ENCODE measurements at places on chromosomes 3 and 15. TPM values are rescaled to one million over a fixed set of nuclear protein-coding genes. Genes with fewer than 3 reads are reported as not detected.

The SCN11A gene
- total RNA-seq, result 0.61 TPM

The AADACL2 gene
- total RNA-seq, result not detected

The SLC9C1 gene
- total RNA-seq, result 0.15 TPM

The PCLAF gene
- 40.4 TPM for total RNA-seq

The DNASE1L3 gene
- total RNA-seq, result 2.2 TPM

The FBXW12 gene
- total RNA-seq, result not detected

The NEK10 gene
- total RNA-seq, result 0.88 TPM

The RBPMS2 gene
- 1.3 TPM for total RNA-seq

The ZCWPW2 gene
- 0.32 TPM for total RNA-seq

The WDR72 gene
- total RNA-seq, result 0.42 TPM

The TJP1 gene
- 47.2 TPM for total RNA-seq

The GPR27 gene
- 0.61 TPM for total RNA-seq

The ASB7 gene
- total RNA-seq, result 17.8 TPM

The MEF2A gene
- total RNA-seq, result 36.8 TPM

The GLDN gene
- 3.7 TPM for total RNA-seq

- no peak for DNase-seq
These were observed 24.3 kb downstream of the LMCD1 start for GRCh38 chr3:8525893-8526292.

DNA sequence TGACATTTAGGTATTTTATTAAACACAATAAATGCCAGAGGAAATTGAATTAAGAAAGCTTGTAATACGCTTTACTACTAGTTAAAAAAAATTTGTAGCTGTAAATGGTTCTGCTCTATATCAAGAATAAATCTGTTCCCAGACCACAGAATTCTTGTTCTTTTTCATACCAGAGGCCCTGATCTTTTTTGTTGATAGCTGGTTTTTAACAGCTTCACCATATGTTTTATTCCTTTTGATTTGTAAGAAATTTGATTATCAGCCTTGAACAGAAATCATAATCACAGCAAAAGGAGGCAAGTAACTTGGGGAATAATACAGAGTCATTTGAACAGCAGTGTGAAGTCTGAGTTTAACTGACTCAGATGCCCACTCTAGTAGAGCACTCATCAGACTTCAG lies 202.7 kb downstream of the CNTN4 start:
- DNase-seq, result no peak

DNA sequence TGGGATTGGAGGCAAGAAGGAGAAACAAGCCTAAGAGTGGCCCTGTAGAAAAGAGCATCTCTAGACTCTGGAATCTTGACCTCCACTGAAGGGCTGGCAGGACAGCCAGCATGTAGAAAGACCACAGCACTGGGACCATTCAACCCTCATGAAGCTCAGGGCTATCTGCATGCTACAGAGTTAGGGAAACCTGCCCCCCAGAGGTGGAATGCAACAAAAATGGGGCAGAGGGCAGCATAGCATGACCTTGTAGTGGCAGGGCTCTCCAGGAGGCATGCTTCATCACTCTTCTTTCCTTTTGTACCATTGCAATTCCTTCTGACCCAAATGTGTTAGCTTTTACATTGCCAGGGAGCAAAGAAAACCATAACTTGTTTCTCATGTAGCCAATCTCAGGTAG lies 445.4 kb downstream of the EPHB1 start:
- no peak for DNase-seq

- DNase-seq, result no peak
These were observed 29.4 kb downstream of the SETMAR start for GRCh38 chr3:4332574-4332973.

GRCh38 chr3:59288951-59289350 lies 239.1 kb upstream of the CFAP20DC start:
- no peak for DNase-seq

DNA sequence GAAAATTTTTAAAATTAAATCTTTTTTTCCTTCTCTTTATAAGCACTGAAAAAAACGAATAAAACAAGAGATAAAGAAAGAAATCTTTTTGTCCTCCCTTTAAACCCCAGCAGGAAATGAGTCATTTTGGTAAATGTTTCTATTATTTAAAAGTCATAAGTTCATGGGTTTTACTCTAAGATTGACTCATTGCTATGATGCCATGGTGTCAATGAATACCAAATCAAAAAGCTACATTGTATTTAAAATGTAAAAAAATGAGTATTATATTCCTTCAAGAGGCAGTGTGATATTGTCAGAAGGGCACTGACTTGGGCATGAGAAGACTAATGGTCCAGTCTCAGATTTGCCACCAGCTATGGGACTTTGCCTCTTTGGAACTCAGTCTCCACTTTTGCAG lies 303.4 kb upstream of the DNAJC19 start:
- no peak for DNase-seq

DNA sequence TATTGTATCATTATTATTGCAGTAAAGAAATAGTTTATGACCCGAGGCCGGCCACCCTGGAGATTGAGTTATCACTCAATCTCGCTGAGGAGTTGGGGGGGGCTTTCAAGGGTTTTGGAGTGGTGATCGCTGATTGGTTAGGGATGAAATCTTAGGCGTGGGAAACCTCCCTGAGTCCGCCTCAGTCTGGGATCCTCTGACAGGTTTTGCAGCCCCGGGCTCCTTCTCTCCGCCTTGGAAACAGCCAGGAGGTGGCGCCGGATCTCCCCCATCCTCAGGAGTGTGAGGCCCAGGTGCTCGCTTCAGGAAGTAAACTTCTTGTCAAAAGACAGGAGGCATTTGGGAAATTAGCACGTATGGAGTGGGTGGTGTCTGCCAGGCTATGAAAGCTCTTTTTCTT lies 41.1 kb upstream of the SEC61A1 start:
- peak; percentile 55 for DNase-seq

DNA sequence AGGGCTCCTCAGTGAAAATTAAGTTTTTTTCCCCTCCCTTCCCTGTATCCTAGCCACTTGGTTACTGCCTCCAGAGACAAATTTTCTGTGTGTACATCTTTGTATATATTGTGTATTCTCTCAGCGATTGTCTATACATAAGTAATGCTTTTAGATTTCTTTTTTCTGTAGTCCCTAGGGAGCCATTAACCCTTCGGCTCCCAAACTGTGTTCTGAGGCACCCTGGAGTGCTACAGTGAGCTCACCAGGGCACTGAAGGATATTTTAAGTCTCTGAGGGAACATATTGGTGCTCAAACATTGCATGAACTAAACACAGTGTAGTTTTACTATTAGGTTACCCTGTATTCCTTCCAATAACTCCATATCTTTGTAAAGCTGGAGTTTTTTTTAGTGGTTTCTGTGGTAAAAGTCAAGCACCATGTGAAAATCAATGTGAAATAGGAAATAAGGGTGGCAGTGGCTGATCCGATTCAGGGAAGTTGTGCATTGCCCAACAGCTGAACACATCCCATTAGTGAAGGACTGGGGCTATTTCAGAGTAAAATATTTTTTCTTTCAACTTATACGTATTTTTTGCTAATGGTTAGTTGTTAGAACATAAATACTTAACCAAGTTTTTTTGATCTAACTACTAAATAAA lies 43.0 kb downstream of the USP13 start:
- DNase-seq, result no peak

- DNase-seq, result no peak
These were observed 26.2 kb downstream of the ARPP21 start for GRCh38 chr3:35665390-35666055.

DNA sequence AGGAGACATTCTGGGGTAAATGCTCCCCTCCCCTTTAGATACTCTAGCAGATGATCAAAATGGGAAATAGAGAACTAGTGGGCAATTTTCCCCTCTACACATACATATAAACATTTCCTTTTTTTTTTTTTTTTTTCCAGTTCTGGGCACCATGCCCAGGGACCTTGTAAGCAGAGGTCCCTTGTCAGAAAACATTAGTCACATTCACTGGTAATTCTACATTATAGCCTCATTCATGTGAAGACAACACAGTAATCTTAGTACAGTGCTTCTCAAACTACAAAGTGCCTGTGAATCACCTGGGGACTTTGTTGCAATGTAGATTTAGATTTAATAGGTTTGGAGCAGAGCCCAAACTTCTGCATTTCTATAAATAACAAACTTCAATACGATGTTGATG lies 60.1 kb upstream of the ACTC1 start:
- no peak for DNase-seq

- DNase-seq, result no peak
These were observed 815 bp upstream of the ZNF280D start for GRCh38 chr15:56734013-56734635.

DNA sequence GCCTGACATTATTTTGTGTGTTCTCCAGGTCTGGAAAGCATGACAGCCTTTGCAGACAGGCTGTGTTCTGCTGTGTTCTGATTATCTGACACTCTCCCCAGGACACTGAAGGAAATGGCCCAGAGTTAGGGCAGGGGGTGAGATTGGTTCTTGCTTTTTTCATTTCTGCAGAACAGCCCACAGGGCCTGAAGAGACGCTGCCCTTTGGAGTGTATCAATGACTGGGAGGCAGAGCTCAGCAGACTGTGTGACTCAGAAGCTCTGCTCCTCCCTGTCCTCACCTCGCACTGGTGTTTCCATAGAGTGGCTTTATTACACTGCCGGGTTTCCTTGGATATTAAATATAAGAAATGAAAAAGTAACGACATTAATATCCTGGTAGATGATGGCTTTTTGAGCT lies 523.6 kb downstream of the NTRK3 start:
- DNase-seq, result no peak

- no peak for DNase-seq
These were observed 4.6 kb downstream of the SKOR1 start for GRCh38 chr15:67829647-67830504.

DNA sequence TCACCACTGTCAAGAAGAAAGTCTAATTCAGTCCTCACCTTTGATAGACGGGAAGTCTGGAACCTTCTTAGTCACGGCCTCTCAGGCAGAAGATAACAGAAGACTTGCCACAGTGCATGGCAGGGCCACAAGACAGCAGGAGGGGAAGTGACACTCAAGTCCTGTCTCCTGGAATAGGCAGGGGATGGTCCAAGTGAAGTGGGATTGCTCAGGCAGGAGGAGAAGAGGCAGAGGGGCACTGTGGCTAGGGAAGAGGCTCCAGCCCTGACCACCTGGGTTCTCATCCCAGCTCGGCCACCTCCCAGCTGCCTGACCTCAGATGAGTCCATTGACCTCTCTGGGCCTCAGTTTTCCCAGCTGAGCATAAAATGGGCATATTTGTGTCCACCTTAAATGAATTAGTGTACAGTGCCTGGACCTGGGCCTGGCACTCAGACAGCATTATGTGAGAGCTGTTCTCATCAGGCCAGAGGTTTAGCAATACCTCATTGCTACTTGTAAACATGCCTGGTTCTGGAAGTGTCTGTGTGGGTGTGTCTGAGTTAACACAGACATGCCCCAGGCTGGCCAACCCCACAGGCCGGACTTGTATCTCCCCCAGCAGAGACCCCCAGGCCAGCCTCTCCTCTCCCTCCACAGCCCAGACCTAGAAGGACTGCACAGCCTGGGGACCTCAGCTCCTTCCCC lies 11.5 kb upstream of the PCSK6 start:
- no peak for DNase-seq

- no peak for DNase-seq
These were observed 82.4 kb downstream of the HCN4 start for GRCh38 chr15:73286311-73286710.

- DNase-seq, result no peak
These were observed 239.7 kb downstream of the UACA start for GRCh38 chr15:70523616-70524015.

- no peak for DNase-seq
These were observed 102.8 kb downstream of the GABRB3 start for GRCh38 chr15:26670116-26670515.

GRCh38 chr3:38177181-38177580 lies 11.8 kb downstream of the OXSR1 start:
- DNase-seq, result no peak

DNA sequence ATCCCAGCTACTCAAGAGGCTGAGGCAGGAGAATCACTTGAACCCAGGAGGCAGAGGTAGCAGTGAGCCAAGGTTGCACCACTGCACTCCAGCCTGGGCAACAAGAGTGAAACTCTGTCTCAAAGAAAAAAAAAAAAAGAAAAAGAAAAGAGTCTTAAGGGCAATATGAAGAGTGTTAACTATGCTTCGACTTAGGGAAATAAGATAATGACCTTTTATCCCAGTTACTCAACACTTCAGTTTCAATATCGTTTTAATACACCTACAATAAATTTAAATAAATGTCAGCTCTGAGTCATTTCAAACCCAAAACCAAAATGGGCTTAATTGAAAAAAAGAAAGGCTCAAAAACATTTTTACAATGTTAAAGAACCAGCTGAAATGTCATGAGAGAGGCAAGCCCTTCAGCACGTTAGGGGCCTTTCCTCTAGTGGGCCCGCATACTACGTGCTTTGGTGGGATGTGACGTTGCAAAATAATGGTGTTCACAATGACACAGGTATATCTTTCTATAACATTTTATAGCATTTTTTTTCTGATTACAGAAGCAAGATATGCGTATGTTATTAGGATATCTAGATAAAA lies 15.3 kb downstream of the FYCO1 start:
- no peak for DNase-seq
